Fibroblast of skin of right quadriceps (primary cell): ENCODE measurements at places on chromosomes 2 and 18.

DNA sequence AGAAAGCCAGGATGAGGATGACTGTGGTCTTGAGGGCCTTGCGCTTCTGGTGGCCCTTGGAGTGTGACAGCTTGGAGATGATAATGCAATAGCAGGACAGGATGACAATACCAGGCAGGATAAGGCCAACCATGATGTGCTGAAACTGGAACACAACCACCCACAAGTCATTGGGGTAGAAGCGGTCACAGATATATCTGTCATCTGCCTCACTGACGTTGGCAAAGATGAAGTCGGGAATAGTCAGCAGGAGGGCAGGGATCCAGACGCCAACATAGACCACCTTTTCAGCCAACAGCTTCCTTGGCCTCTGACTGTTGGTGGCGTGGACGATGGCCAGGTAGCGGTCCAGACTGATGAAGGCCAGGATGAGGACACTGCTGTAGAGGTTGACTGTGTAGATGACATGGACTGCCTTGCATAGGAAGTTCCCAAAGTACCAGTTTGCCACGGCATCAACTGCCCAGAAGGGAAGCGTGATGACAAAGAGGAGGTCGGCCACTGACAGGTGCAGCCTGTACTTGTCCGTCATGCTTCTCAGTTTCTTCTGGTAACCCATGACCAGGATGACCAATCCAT, 2.7 kb downstream of the CXCR4 start:
- DNase-seq = no peak

- no peak for DNase-seq
Observed at GRCh38 chr18:79574938-79575525, 104.6 kb upstream of the CTDP1 start.

DNA sequence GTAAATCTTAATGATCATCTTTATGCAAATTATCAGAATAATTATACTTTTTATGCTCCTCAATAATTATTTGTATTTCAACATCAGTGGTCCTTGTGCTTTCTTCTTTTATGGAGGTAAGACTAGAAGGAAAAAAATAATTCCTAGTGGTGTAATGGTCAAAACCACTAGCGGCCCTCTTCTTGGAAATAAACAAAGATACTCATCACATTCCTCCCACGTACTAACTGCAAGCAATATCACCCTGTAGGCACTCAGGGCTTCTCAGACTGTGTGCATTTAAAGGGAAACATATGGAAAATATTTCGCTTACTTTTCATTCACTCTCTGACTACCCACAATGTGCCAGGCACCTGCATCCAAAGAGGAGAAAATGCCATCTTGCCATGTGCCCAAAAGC, 263.7 kb downstream of the DOK6 start:
- no peak for DNase-seq

DNA sequence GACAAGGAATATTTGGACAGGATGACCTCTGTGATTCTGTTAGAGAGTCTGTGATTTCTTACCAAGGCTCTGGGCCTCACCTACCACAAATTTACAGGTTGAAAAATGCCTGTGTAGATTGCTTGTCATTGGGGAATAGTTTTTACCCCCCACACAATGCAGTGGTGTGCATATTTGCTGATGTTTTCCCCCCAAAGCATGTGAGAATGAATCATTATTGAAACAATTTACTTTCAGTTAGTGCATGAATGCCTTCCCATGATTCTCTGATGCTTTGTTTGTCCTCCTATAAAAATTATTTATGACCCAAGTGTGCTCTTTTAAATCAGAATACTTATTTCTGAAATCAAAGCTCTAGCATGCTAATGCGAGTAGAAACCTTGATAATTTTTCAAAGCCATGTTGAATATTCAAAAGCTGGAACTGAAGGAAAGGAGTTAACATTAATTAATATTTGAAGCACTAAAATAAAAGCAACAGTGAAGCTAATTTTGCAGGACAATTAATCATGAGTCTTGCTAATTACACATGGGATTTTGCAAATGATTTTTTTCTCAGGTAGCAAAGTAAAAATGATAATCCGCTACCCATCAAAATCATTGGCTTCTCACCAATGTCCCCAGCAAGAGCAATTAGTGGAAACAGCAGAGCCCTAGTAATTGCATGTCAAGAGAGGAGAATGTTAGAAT, 361.2 kb upstream of the HNRNPA3 start:
- DNase-seq = peak; percentile 11

DNA sequence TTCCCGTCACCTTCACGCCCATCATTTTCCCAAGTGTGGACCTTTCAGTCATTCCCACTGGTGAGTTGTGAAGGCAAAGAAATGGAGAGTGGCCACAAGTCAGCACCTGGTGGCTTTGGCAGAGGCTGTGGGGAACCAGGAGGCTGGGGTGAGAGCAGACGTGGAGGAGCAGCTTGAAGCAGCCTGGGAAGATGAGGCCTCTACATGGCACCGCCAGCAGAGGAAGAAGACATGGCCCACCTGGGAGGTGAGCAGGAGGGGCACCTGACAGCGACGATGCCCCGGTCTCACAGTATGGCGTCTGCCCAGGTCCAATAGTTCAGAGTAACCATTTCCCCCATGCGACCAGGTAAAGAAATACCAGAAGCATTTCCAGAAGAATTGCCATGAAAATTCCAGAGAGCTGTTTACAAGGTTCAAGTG, 69.0 kb downstream of the TPO start:
- DNase-seq = no peak
